ENCODE measurements at places on chromosomes 11 and 22. TPM values are rescaled to one million over a fixed set of nuclear protein-coding genes. Genes with fewer than 3 reads are reported as not detected.

The LRRC51 gene
- total RNA-seq, result 6.9 TPM

The MFRP gene
- total RNA-seq, result not detected

The OR4C6 gene
- not detected for total RNA-seq

The OR10S1 gene
- not detected for total RNA-seq

The PHF5A gene
- total RNA-seq, result 56.9 TPM
